Mucosa of descending colon (tissue), 3 donors: ENCODE measurements at places on chromosomes 1 and 21. TPM values are rescaled to one million over a fixed set of nuclear protein-coding genes. Genes with fewer than 3 reads are reported as not detected.

The MIXL1 gene
- 0.29 TPM for total RNA-seq

The SPATC1L gene
- total RNA-seq = 10.9 TPM

- no peak for DNase-seq
Observed at GRCh38 chr1:198352975-198353695, 187.3 kb downstream of the ATP6V1G3 start.

DNA sequence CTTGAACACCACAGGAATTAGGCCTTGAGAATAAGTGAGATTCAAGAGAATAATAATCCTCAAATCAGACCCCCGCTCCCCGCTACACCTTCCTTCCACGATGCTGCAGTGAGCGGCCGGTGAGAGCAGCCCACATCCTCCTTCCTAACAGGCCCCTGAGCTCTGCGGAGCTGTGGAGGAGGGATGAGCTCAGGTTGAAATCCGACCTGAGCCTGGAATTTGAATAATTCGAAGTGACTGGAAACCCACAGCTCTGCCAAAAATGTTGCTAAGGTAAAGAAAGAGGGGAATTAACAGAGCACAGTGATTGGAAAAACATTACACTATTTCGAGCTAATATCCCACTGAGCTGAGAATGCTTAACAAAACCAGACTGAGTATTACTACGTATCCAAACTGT is 90.0 kb downstream of the URB2 start:
- no peak for DNase-seq

DNA sequence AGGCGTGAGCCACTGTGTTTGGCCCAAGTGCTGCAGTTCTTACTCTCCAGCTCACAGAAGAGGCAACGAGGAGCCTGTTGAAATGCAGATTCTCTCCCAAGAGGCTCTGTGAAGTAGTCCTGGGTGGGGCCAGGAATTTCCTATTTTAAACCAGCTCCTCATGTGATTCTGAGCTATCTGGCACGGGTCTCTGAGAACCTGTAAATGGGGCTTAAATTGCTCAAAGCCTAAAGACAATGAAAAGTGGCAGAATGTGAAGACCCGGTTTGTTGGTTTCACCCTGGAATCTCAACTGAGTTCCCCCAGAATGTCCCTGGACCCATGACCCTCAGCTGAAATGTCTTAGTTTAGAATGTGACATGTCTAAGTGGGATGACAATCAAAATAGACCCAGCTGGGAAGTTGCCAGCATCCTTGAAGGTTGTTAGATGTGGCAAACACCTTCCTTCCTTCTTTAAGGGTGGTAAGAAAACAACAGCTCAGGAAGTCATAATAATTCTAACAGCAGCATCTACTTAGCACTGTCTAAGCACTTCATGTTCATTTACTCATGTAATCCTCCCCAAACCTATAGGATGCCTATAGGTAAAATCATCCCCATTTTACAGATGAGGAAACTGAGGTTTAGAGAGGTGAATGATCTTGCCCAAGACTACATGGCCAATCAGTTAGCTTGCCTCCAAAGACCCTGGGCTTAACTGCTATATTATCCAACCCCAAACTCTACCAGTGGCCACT is 20.9 kb upstream of the ATP5PO start:
- no peak for DNase-seq

DNA sequence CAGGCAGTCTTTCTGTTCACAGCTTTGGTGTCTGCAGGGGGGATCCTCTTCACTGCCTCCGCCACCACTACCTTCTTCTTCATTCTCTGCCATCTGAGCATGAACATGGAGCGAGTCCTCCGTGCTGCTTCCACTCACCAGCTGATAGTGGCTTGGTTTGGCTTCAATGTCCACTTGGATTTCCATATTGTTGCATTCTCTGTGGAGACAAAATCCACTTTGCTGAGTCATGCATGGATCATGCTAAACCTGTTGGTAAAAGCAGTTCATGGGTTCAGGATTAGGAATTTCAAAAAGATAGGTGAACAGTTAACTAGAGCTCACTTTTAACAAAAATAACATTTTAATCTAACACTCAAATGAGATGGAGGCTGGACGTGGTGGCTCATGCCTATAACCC is 27.5 kb downstream of the RNF19B start:
- no peak for DNase-seq

DNA sequence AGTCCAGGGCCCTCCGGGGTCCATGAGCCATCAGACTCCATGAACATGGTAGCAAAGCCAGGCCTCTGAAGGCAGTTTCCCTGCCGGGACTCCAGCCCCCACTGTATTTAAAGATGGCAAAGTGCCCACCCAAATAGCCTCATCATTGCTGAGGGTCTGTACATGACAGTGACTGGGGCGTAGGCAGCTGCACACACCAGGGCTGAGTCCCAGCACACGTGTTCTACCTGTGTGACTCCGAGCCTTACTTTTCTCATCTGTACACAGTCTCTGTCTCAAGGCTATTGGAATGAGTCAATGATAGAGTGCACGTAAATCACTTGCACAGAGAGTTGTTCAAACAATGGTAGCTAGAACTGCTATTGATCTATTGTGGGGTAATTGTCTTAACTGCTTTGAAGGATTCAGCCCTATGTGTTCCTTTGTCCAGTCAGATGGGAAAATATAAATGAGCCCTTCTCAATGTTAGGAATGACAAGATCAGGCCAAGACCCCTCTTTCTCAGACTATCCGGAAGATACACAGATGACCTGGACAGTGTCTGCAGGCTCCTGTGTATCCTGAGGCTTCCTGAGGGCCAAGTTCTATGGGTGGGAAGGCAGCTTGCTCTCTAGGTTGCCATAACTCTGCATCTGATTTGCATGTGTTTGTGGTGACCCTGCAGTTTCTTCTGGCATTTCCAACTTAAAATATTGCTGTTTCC is 48.9 kb downstream of the RASSF5 start:
- DNase-seq = no peak

GRCh38 chr1:31016868-31017267 is 48.6 kb downstream of the PUM1 start:
- no peak for DNase-seq

- no peak for DNase-seq
Observed at GRCh38 chr1:160022330-160023310, 9.2 kb downstream of the PIGM start.

The TRIM45 gene
- 2.5 TPM for total RNA-seq

The SLAMF7 gene
- 12.7 TPM for total RNA-seq

DNA sequence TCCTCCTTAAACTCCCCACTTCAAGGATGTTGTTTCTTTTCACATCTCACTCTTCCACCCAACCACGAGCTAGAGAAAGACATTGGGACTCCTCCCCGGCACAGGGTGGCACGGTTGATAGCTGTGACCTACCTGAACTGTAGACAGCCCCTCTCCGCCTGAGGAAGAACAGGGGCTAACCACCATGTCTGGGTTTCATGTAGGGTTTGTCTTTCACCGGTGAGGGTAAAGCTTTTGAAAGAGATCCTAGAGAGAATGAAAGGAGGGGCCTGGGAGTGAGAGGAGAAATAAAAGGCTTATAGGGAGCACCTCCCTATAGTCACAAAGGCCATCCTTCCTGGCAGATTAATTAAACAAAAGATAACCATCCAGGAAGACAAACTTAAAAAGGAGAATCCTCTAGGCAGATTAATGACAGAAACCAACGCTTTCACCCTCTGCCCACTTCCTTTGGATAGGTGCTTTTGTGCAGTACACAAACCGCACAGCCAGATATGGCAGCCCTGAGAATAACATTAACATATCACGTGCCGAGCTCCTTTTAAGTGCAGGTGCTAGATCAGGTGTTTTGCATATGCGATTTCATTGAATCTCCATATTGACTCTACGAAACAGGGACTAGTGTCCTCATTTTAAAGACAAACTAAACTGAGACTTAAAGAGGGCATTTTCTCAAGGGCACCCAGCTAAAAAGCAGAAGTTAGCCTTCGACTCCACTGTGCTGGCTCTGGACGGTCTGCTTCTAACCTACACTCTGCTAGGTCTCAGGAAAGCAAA is 178.1 kb upstream of the RUNX1 start:
- DNase-seq = no peak

GRCh38 chr1:109307274-109308021 is 637 bp upstream of the MYBPHL start:
- no peak for DNase-seq

DNA sequence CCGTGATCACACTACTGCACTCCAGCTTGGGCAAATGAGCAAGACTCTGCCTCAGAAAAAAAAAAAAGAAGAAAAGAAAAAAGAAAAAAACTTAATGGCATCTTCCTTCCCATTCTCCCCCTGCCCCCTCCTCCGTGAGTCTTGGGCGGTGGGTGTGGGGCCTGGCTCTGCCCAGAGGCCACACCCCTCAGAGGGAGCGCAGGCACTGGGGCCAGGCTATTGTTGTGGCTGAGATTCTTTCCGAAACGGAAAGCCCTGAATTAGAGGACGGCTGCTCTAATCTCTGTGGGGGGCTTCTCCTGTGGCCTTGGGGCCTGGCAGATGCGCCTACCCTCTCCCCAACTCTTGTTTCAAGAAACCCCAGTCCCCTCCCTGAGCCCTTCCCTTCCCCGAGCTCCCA is 4.1 kb upstream of the FAM110D start:
- DNase-seq = no peak
